ENCODE measurements at places on chromosomes 7 and 10.

DNA sequence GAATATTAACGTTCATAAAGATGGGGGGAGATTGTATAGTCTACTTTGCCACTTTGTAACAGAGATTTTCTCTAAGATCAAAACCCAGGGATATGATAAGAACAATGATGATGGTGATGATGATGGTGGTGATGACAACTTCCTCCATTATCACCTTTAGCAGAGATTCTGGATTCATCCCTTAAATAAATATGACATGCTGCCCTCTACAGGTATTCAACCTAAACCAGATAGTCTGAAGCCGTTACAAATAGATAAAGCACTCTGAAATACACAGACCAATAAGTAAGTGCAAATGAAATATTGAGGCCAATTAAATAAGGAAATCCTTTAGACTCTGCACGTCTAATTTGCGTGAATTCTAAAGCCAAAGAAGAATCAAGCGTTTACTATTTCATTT, 211.5 kb downstream of the CREB5 start:
- H3K4me3 ChIP-seq: no peak overlapping the region
- no peaks in the 10 kb centered on the region for H3K27me3 ChIP-seq
- no peaks in the 10 kb centered on the region for H3K4me1 ChIP-seq
- H3K27ac ChIP-seq: no peak overlapping the region
- DNase-seq: no peak

- no peaks in the 10 kb centered on the region for H3K36me3 ChIP-seq
- H3K4me1 ChIP-seq: no peaks in the 10 kb centered on the region
- H3K27ac ChIP-seq: no peak overlapping the region
- no peak for DNase-seq
Measured at GRCh38 chr10:29329420-29329819, 40.5 kb downstream of the LYZL1 start.

DNA sequence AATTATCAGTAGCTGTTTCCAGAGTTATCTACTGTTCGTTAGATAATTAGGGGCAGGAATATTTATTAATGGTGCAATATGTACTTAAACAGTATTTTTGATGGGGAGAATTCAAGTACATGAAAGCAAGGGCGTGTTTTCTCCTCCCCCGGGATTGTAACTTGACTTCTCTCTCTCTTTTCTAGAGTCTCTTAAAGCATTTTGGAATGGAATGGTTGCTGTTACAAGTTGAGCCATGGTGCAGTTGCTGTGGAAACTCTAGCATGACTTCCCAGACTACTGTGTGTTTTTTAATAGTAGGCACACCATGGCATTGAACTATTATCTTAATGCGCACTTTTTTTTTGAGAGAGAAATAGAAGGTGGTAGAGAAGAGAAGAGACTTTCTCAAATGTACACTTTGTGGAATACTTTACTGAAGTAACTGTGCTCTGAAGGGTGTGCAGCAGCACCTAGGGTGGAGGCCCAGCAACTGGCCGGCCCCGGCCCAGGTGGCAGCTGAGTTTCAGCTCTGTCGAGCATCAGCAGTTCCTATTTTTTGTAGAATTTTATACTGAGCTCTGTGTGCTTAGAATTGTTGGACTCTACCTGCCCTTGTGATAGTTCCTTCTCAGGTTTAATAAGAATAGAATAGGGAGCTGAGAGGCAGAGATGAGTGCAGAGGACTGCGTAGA, 64.4 kb downstream of the CCNY start:
- no peak overlapping the region for H3K27ac ChIP-seq
- DNase-seq: no peak
- H3K27me3 ChIP-seq: no peaks in the 10 kb centered on the region
- H3K4me1 ChIP-seq: peaks cover 11% of the 10 kb centered on the region
- no peaks in the 10 kb centered on the region for H3K36me3 ChIP-seq

DNA sequence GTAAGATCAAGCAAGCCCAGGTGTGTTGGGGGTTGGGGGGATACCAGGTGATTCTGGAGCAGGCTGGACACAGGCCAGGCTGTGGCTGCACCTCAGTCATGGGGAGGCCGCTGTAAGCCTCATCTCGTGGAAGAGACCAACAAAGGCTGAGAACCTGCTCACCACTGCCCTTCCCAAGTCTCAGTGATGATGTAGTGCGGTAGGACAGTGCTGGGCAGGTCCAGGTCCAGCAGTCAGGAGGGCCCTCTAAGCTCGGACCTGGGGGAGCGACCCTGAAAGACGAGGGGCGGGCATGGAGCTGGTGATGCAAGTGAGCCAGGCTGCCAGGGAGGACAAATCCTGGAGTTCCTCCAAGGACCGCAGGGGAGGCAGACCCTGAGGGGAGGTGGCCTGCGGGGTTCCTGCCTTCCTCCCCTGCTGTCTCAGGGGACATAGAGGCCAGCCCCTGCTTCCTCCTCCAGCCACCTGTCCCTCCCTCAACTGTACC, 3.3 kb upstream of the PWWP2B start:
- DNase-seq: no peak
- no peak overlapping the region for H3K27ac ChIP-seq
- no peak overlapping the region for H3K4me3 ChIP-seq
- no peaks in the 10 kb centered on the region for H3K4me1 ChIP-seq
- no peaks in the 10 kb centered on the region for H3K27me3 ChIP-seq

- H3K27me3 ChIP-seq: no peaks in the 10 kb centered on the region
- H3K27ac ChIP-seq: no peak overlapping the region
- H3K4me1 ChIP-seq: no peaks in the 10 kb centered on the region
- H3K4me3 ChIP-seq: no peak overlapping the region
Measured at GRCh38 chr7:123658023-123658422, 2.4 kb downstream of the LMOD2 start.

- H3K36me3 ChIP-seq: no peaks in the 10 kb centered on the region
- no peaks in the 10 kb centered on the region for H3K27me3 ChIP-seq
- no peak for DNase-seq
- H3K4me1 ChIP-seq: no peaks in the 10 kb centered on the region
Measured at GRCh38 chr7:1256621-1257020, 23.9 kb downstream of the UNCX start.

- no peaks in the 10 kb centered on the region for H3K27me3 ChIP-seq
- no peak overlapping the region for H3K4me3 ChIP-seq
- no peaks in the 10 kb centered on the region for H3K4me1 ChIP-seq
- no peak for DNase-seq
Measured at GRCh38 chr10:34240039-34240438, 575.1 kb downstream of the PARD3 start.

- no peaks in the 10 kb centered on the region for H3K36me3 ChIP-seq
- DNase-seq: no peak
- H3K4me1 ChIP-seq: no peaks in the 10 kb centered on the region
- no peak overlapping the region for H3K27ac ChIP-seq
Measured at GRCh38 chr10:48760983-48761382, 76.3 kb downstream of the WDFY4 start.

GRCh38 chr7:109879287-109879828, 1211.6 kb upstream of the LRRN3 start:
- DNase-seq: no peak
- no peaks in the 10 kb centered on the region for H3K36me3 ChIP-seq
- no peak overlapping the region for H3K4me3 ChIP-seq
- H3K27ac ChIP-seq: no peak overlapping the region
- no peaks in the 10 kb centered on the region for H3K4me1 ChIP-seq

DNA sequence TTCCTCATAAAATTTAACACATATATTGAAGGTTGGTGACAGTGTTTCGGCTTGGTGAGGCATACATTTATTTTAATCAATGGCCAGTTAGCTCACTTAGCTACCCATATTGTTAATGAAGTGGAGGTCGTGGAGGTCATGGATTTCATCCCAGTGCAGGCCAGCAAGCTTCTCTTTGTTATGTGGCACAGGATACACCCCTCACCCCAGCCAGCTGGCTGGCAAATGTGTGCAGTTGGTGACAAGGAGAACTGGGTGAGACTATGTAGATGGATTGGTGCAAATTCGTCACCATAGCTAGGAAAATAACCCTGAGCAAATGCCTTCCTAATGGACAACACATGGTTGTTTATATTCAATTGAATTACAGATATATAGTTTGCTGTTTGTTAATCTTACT, 50.5 kb upstream of the FOXP2 start:
- H3K27me3 ChIP-seq: no peaks in the 10 kb centered on the region
- peaks cover 3% of the 10 kb centered on the region for H3K4me1 ChIP-seq
- no peak for DNase-seq

DNA sequence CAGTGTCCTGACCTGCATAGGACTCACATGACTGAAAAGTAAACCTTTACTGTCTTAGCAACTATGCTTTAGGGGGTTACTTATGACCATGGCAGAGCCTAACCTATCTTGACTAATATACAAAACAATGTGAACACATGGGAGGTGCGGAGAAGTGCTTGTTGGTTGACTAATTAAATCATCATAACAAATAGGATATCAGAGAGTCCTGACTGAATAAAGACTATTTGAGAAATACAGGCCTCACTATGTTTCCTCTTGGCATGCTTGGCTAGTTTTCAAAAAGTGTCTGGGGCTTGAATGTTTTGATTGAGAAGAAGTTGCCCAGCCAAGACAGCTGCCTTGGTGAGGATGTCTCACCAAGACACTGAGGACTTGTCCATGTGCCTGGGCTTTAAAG, 104.4 kb upstream of the PHYHIPL start:
- H3K4me1 ChIP-seq: peaks cover 2% of the 10 kb centered on the region
- H3K27ac ChIP-seq: no peak overlapping the region
- H3K36me3 ChIP-seq: no peaks in the 10 kb centered on the region
- H3K27me3 ChIP-seq: no peaks in the 10 kb centered on the region

- DNase-seq: no peak
- H3K4me1 ChIP-seq: no peaks in the 10 kb centered on the region
- H3K36me3 ChIP-seq: no peaks in the 10 kb centered on the region
- no peak overlapping the region for H3K27ac ChIP-seq
Measured at GRCh38 chr7:54581511-54581910, 39.3 kb downstream of the VSTM2A start.

DNA sequence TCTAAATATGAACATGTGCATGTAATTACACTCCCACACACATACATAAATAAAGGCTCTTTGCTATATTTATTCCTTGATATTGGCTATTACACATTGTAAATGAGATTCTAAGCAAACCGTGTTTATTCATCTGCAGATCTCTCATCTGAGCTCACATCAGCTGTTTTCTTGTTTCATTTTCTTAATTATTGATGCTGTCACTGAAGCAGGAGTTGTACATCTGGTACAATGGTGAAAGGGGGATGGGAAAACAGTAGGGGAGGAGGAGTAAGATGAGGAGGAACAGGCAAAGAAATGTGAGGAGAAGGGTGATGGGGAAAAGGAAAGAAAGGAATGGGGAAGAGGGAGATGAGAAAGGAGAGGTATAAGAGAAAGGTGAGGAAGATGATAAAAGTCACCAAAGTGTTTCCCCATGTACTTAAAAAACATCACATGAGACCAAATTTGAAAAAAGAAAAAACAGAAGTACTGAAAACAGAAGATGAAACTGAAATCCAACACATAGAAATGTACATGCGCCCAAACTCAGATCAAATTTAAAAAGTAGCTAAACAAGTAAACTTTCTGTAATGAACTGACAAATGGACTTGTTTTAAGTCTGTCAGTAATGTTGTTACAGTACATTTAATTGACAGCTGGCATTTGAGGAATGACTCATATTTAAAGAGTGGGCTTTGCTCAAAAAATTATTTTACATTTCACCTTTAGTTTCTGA, 472.2 kb downstream of the ARL4A start:
- DNase-seq: no peak
- no peaks in the 10 kb centered on the region for H3K36me3 ChIP-seq
- no peaks in the 10 kb centered on the region for H3K4me1 ChIP-seq
- no peak overlapping the region for H3K27ac ChIP-seq
- no peak overlapping the region for H3K4me3 ChIP-seq

DNA sequence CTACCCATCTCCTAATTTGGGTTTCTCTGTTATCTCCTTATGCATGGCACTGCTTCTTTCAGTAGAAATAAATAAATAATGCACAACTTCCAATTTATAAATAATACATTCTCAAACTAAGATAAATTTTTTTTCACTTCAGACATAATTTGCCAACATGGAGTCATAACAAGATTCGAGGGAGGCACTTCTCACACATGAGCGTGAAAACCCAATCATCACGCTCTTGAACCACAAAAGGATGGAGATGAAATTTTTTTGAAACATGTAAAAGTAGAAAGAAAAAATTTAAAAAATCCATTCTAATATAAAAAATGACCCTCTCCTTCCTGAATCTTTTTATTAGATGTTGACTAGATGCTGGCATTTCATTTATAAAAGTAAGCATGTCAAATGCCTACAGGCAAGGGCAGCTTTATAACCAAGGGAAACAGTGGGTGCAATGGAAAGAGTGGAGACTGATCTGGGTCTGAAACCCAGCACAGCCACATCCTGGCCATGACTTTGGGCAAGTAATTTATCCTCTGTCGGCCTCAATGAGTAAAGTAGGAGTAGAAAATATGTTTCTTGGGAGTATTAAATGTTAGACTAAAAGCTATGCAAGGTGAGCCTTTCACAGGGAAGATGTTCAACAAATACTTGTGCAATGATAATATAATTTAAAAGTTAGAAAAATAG, 185.0 kb downstream of the STK31 start:
- H3K27ac ChIP-seq: no peak overlapping the region
- H3K36me3 ChIP-seq: no peaks in the 10 kb centered on the region
- DNase-seq: no peak
- H3K4me3 ChIP-seq: no peak overlapping the region
- H3K27me3 ChIP-seq: no peaks in the 10 kb centered on the region

DNA sequence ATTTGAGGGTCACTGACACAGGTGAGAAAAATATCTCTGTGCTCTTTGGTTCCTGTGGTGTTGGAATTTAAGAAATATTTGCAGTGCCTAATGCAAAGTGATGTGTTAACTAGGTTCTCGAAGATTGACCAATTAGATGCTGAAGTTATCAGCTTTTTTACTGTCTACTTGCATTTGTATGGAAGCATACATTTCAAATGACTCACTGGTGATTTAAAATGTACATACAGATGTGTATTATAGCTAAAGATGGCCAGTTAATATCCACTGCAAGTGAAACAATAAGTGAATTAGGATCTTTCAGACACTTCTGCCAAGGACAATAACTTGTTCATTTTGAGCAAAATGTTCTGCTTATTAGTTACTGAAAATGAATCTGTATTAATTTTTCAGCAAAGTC, 205.0 kb downstream of the FANK1 start:
- H3K36me3 ChIP-seq: no peaks in the 10 kb centered on the region
- no peak for DNase-seq
- no peak overlapping the region for H3K4me3 ChIP-seq
- H3K4me1 ChIP-seq: peaks cover 3% of the 10 kb centered on the region

DNA sequence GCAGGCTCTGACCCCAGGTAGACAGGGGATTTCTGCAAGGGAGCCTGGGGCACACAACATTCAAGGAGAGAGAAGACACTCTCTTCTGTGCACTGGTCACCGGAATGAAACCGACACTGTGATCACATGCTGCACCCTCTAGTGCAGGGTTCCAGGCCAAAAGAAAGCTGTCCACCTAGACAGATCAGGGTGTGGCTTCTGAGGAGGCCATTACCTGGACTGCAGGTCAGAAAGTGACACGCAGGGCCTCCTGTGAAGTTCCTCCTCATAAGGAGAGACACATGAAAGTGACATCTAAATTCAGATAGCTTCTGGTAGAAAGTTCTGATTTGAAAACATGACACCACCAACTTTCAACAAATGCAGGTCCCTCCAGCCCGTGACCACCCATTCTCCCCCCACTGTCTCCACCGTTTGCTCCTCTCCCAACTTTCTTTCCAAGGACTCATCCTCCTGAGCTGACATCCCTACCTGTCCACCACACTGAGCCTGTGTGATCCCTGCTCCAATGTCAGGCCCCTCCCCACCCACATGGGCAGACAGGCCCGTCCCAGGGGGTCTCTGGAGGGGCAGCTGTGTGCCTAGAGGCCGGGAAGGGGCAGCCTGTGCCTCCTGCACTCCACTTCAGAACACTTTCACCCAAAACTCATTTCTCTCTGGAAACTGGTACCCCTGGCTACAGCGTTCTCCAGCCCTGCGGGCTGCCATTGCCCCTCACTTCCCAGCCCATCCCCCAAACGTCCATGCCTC, 198.0 kb downstream of the TNS3 start:
- H3K4me1 ChIP-seq: peaks cover 5% of the 10 kb centered on the region
- DNase-seq: no peak
- H3K27me3 ChIP-seq: no peaks in the 10 kb centered on the region
- H3K27ac ChIP-seq: no peak overlapping the region
